ENCODE measurements at places on chromosomes 7 and 10.

DNA sequence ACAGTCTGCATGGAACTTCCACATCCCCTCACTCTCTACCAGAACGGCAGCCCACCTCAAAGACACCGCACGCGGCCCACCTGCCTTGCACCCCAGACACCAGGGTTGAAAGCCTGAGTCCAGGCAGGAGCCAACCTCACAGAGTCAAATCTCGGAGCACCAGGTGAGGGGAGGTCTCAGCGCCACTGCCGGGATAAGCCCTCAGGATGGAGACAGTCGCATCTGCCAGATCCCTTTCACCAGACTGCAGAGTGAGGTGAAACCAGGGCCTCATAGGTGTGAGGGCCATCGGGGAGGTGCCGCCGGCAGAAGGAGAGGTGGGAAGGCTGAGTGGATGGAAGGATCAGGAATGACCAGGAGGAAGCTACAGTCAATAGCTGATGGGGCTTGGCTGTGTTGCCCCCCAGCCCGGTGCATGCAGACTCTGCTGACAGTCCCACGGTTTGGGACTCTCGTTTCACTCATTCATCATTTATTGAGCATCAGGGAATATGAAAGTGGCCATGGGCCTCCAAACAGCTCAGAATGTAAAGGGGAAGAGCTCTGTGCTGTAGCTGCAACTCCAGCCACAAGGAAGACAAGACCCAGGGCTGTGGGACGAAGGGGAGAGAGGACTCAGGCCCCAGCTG is 315.0 kb downstream of the PTPRN2 start:
- no peak for DNase-seq

DNA sequence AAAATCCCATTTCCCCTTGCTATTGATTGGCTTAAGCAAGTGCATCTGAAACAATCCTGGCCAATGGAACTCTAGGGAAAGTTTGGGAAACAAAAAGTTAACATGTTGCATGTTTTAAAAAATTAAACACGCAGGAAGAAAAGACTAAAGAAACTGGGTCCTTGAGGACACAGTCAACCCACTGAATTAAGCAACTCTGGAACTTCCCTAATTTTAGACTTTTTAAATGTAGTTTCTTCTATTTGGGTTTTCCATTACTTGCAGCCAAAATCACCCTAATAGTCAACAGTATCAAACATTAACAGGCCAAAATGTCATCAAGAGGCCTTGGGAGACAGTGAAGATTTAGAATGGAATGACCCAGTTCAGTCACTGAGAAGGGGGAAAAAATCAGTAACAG is 40.6 kb downstream of the OSBPL3 start:
- DNase-seq: no peak

DNA sequence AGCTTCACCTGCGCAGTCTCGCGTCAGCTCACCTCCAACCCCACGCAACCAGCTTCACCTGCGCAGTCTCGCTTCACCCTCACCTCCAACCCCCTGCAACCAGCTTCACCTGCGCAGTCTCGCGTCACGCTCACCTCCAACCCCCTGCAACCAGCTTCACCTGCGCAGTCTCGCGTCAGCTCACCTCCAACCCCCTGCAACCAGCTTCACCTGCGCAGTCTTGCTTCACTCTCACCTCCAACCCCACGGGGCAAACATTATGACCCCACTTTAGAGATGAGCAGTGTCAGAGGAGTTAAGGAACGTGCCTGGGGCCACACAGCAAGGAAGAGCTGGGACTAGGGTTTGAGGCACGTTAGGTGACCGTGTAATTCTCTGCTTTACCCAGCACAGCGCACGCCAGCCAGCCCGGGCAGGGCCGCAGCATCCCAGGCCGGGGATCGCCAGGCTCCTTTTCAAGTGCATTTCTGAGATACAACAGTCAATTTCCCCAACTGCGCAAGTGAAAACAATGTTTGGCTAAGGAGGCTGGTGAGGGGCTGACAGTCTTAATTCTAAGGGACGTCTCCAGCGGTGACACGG is 22.6 kb upstream of the PDGFA start:
- no peak for DNase-seq

- DNase-seq: no peak
Observed at GRCh38 chr10:112208997-112209396, 25.4 kb upstream of the GPAM start.

- DNase-seq: no peak
Observed at GRCh38 chr7:112882991-112883390, 92.8 kb upstream of the TMEM168 start.

DNA sequence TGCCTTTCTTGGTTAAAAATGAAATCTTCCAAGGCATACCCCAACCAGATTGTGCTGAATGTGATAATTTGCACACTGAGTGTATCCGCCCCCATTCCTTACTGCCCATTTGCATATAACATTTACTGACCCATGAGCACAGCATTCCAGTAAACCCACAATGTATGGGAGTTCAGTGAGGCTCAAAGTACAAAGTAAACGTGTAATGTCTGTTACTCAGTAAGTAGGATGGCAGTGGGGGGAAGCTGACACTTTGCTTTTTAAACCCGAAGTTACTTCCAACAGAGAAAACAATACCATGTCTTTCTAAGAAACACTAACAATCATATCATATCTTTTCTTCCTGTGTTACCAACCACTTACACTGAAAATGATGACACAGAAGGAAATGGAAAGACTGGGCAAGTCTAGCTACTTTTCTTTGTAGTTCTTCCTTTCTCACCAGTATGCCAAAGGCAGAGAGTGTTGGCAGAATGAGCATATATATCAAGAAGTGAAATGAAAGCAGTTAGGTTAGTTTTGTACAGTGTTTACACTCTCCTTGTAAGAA is 27.1 kb upstream of the SOSTDC1 start:
- DNase-seq: no peak

- DNase-seq: no peak
Observed at GRCh38 chr10:31515819-31516402, 196.9 kb downstream of the ZEB1 start.

GRCh38 chr7:50411332-50411731 is 38.8 kb downstream of the FIGNL1 start:
- DNase-seq: no peak

DNA sequence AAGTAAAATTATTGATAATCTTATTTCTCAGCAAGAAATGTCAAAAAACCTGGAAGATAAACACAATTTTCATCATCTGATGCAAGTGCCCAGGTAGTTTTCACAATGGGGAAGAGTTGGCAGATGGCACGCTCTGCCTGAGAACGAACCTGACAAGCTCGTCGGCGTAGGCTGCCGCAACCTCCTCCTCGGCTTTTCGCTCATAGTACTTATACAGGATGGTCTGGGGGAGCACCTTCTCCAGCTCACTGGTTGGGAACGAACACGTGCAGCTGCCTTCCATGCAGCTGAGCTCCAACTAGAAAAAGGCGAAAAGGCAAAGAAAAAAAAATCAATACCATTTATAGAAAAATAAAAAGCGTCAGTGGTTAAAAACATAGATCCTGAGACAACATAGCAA is 68.9 kb downstream of the RNF216 start:
- no peak for DNase-seq

DNA sequence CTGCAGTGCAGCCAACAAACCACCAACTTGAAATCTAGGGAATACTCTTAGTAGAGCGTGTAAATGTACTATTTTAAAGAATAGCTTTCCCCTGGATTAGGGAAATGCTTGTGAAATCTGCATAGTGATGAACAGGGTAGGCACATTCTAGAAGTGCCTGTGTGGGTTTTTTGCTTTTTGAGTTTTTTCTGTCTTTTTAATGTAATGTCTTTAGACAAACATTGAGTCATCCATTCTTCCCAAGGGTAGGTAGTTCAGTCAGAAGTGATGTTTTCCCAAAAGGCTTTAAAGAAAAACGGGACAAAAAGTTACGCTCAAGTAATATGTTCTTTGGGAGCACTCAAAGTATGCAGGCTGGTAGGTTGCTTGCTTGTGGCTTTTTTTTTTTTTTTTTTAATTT is 130.0 kb downstream of the AUTS2 start:
- DNase-seq: no peak

- no peak for DNase-seq
Observed at GRCh38 chr10:30378201-30378995, 29.3 kb upstream of the MTPAP start.

DNA sequence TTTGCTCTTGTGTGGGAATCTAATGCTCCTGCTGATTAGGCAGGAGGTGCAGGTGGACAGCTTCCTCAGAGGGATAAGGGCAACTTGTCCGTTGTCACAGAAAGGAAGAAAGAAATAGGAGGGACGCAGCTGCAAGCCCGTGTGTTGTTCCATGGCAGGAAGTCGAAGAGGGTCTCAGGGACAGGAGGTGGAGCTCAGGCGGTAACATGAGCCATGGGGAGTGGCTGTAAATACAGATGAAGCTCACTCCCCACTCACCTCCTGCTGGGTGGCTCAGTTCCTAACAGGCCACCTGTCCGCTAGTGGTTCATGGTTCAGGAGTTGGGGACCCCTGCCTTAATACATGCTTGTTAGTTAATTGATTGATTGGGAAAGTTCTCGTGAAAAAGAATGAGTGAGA is 101.7 kb upstream of the SFMBT2 start:
- no peak for DNase-seq

- DNase-seq: no peak
Observed at GRCh38 chr7:568031-568951, 48.6 kb upstream of the PDGFA start.

- no peak for DNase-seq
Observed at GRCh38 chr7:12865593-12865992, 178.2 kb downstream of the ARL4A start.

DNA sequence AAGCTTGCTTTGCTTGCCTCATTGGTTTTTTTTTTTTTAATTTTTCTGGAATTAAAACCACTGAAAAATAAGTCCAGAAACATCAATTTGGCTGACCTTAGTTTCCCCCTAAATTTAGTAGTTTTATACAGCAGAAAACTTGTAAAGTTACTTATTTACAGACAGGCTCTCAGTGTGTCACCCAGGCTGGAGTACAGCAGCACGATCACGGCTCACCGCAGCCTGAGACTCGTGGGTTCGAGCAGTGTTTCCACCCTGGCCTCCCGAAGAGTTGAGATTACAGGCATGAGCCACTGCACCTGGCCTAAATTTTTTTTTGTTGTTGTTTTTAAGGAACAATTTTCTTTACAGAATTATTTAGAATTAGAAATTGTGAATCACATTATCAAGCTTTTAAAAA is 250.5 kb downstream of the SDK1 start:
- DNase-seq: no peak

- DNase-seq: no peak
Observed at GRCh38 chr7:31014826-31015225, 37.3 kb upstream of the ADCYAP1R1 start.

- no peak for DNase-seq
Observed at GRCh38 chr7:1843271-1843861, 173.3 kb downstream of the ELFN1 start.

DNA sequence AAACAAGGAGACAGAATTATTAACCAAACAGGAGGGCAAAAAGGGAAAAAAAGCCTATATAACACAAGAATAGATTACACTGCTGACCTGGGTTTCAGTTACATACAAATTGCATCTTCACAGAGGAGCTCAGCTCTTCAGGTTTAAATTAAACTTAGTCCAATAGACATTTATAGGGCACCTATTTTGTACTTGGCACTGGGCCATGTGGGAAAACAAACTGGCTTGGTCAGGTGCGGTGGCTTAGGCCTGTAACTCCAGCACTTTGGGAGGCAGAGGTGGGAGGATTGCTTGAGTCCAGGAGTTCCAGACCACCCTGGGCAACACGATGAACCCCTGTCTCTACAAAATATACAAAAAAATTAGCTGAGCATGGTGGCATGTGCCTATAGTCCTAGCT is 62.3 kb upstream of the CCDC6 start:
- no peak for DNase-seq

GRCh38 chr7:16774294-16774693 is 20.7 kb downstream of the TSPAN13 start:
- DNase-seq: no peak

DNA sequence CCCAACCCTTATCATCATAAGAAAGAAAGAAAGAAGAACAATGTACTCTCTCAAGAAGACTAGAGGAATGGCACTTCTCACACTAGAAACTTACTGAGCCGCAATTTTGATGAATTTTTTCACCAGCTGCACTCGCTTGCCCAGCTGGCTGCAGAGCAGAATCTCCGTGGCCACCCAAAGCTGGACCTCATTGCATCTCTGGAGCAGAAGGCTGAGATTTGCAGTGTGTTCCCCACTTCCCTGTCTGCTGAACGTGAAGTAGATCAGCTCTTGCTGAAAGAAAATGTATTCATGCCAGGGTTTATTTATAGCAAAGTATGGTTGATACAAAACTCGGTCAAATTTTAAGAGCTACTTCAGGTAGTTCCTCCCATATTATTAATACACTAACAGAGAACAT is 199.3 kb upstream of the CDCA7L start:
- no peak for DNase-seq

GRCh38 chr10:42981358-42982236 is 95.3 kb upstream of the RET start:
- no peak for DNase-seq

DNA sequence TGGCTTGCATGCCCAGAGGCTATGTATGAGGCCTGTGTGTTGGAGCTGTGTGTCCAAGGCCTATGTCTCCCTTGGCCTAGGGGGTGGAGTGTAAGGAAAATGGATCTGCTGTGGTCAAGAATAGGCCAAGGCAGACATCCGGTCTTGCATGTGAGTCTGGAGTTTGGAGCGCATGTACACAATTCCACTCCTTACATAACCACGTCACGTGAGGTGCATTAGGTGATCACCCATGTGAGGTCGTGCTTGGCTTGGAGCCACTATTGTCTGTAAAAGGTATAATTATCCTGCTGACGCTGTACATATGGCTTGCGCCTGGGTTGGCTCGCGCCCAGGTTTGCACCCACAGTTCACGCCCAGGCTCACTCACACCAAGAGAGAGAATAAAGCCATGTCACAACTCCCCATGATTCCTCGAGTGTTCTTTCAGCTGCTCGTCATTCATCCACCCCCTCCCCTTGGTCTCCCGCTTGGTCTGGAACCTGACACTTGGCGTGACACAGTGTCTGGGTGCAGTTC is 105.5 kb downstream of the BICC1 start:
- no peak for DNase-seq

- DNase-seq: no peak
Observed at GRCh38 chr10:71085689-71086438, 126.5 kb upstream of the UNC5B start.

GRCh38 chr7:77208416-77208815 is 8.8 kb upstream of the FGL2 start:
- DNase-seq: no peak

GRCh38 chr7:1562116-1562515 is 6.1 kb upstream of the TMEM184A start:
- no peak for DNase-seq

GRCh38 chr7:30815388-30815854 is 44.2 kb downstream of the MINDY4 start:
- no peak for DNase-seq

- DNase-seq: no peak
Observed at GRCh38 chr7:94174956-94175355, 170.8 kb upstream of the BET1 start.

Data from NCI-H2107 (cell line).